ENCODE measurements at places on chromosomes 1 and 21.

DNA sequence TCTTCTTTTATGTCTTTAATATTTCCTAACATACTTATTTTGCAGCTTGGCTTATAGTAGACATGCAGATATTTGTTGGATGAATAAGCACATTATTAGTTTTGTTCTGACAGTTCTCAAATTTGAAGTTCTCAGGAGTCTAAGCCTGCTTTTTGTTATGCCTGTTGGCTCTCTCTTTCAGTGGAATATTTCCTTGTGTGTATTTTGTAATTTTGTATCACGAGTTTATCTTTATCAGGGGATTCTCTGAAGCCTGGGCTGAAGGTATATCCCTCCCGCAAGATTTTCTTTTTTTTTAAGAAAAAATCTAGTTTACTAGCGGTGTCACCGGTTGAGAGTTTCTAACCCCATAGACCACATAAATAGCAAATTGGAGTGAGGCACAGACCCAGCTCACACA, 105.9 kb downstream of the RGL1 start:
- DNase-seq: no peak

DNA sequence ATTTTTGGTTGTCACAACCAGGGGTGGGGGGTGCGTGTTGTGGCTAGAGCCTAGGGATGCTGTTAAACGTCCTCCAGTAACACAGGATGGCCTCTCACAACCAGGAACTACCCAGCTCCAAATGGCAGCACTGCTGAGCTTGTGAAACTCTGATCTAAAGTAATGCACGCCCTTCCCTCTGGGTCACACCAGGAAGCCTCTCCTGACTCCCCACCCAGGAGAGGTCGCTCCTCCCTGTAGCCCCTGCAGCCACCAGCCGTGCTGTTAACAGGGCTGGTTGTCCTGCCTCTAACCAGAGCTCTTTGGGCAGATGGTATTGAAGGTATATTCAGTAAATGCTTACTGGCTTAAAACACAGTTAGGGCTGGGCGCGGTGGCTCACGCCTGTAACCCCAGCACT, 73.2 kb downstream of the NKAIN1 start:
- no peak for DNase-seq

DNA sequence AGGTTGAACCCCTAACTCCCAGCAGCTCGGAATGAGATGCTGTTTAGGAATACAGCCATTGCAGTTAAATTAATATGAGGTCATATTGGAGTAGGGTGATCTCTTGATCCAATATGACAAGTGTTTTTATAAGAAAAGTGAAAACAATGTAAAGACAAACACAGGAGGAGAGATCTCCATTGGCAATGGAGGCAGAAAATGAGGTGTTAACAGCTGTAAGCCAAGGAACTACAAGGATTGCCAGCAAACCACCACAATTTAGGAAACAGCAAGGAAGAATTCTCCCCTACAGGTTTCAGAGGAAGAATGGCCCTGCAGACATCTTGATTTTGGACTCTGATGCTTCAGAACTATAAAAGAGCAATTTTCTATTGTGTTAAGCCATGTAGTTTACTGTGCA, 774.3 kb downstream of the MRPL39 start:
- no peak for DNase-seq

- DNase-seq: no peak
These were observed 51.2 kb downstream of the MRPL39 start for GRCh38 chr21:25556091-25556490.

- DNase-seq: no peak
These were observed 15.4 kb upstream of the TENT5C start for GRCh38 chr1:117590273-117590925.

DNA sequence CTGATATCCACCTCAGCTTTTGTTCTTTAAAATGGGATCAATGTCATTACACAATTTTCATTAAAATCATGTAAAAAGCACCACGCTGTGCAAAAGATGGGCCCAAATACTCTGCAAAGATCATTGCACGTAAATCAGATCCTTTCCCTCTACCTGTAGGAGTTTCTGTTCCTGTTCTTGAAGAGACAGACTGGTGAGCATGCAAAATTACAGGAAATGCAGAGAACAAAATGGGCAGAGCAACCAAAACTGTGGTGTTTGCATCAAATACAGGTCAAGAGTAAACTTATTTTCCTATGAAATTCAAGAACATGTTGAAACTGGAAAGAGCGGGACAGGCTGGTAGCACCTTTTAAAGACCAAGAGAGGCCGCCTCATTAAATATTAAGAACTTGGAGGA, 294.9 kb upstream of the ADGRL2 start:
- no peak for DNase-seq
